Gastrocnemius medialis (tissue), 4 donors: ENCODE measurements at places on chromosomes 5 and 9. TPM values are rescaled to one million over a fixed set of nuclear protein-coding genes. Genes with fewer than 3 reads are reported as not detected.

The ARHGAP26 gene
- total RNA-seq, result 22.4 TPM

The IFNA13 gene
- not detected for total RNA-seq

The HK3 gene
- 2.5 TPM for total RNA-seq

DNA sequence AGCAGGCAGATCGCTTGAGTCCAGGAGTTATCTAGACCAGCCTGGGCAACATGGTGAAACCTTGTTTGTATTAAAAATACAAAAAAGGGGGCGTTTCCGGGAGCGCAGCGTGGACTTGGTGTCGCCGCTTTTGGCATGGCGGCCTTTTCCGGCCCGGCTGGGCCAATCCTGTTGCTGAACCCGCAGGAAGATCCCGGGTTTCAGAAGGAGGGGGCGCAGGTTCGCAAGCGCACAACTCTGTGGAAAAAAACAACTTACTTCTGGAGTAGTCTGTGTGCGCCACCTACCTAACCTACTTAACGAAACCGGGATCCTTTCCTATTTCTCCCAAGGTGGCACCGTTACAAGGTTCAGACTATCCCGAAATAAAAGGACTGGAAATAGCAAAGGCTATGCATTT lies 198.6 kb downstream of the MSX2 start:
- H3K27me3 ChIP-seq, result no peaks in the 10 kb centered on the region
- H3K4me1 ChIP-seq, result no peaks in the 10 kb centered on the region
- H3K36me3 ChIP-seq, result no peaks in the 10 kb centered on the region
- no peak for DNase-seq
- H3K4me3 ChIP-seq, result no peak overlapping the region

The SLU7 gene
- total RNA-seq, result 103 TPM

The TRPM3 gene
- total RNA-seq, result 0.66 TPM

The OR1J2 gene
- not detected for total RNA-seq

DNA sequence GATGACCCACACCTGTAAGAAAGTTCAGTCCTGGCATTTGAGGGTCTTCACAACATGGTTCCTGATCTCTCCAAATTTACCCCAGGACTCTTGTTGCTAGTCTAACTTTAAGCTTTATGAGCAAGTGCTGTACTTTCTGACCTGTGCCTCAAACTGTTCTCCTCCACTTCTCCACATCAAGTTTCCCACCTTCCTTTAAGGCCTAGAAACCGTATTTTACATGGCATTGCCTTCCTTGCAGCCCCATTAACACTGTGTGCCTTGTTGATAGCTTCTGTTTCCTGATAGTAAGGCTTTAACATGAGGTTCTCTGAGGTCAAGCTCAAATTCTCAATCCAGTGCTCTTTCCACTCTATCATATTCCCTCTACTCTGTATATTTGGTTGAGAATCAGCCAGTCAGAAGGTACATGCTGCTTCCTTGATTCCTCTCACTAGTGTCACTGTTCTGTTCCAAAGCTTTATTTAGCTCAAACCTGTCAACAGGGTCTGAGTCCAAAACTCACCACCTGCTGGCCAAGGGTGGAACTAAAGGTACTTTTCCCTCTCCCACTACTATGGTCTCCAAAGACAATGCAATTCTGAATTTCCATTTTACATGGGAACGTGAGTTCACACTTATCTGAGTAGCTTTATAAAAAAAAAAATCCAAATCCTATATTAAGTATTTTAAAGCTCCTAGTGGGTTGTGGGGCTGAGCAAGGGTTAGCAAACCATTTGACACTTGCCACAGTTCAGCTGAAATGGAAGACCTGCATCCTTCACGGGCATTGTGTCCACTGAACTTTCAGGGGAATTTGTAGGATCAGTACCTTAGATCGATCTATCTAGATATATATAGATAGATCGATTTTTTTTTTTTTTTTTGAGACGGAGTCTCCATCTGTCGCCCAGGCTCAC lies 21.1 kb downstream of the VCP start:
- peak; percentile 66 for DNase-seq
- no peak overlapping the region for H3K4me3 ChIP-seq
- H3K27me3 ChIP-seq, result no peaks in the 10 kb centered on the region
- peaks cover 64% of the 10 kb centered on the region for H3K36me3 ChIP-seq

DNA sequence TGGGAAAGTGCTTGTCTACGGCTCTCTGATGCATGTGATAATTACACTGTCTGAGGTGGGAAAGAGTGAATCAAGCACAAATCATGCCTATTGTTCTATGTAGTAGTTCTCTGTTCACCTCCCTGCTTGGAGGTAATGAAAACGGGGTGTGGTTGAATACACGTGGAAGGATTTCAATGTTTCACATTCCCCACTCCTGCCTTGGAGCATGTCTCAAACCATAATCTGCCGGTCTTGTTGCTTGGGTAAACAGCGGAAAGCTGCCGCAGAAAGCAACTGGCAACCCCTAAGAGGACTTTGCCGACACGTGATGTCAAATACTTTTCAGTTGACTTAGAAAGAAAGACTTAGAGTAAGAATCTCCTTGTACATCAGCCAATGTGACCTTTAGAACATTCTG lies 63.5 kb upstream of the MOCS2 start:
- no peak overlapping the region for H3K4me3 ChIP-seq
- H3K36me3 ChIP-seq, result no peaks in the 10 kb centered on the region
- no peaks in the 10 kb centered on the region for H3K27me3 ChIP-seq
- DNase-seq, result no peak

DNA sequence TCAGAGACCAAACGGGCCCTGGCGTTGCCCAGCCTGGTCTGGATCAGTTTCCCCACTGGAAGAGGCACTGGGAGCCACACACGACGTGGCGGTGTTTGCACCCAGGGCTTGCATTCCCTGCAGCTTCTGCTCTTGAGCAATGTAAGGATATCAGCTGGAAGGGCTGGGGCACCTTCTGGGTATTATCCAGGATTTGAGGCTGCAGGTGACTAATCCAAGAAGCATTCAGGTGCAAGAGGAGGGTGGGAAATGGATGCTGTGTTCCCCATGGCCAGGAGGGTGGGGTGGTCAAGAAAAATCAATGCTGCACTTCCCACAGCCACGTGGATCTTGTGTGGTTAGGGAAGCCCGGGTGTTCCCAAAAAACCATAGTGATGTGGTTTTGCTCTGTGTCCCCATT lies 430.9 kb downstream of the IRX2 start:
- DNase-seq, result no peak
- H3K4me1 ChIP-seq, result no peaks in the 10 kb centered on the region
- no peaks in the 10 kb centered on the region for H3K36me3 ChIP-seq
- no peaks in the 10 kb centered on the region for H3K27me3 ChIP-seq

DNA sequence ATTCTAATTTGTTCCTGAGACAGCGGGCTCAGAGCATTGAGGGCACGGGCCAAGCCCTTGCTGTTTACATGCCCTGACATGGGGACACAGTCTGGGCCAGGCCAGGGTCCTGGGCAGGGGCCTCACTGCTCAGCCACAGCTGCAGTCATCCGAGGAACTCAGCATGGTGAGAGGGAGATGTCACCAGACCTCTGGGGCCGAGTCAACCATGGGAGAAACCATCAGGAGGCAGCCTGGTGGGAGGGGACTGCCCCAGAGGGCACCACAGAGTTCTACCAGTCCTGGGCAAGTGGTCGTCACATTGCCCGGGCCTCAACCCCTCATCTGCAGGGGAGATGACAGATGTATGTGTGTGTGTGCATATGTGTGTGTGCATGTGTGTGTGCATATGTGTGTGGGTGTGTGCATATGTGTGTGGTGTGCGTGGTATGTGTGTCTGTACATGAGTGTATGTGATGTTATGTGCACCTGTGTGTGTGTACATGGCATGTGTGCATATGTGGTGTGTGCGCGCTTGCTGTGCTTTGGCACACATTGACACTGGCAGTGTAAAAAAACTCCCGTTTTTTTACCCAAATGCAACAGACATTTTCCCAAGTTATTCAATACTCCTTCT lies 42.4 kb upstream of the TMEM250 start:
- no peak overlapping the region for H3K27ac ChIP-seq
- H3K4me3 ChIP-seq, result no peak overlapping the region
- H3K4me1 ChIP-seq, result no peaks in the 10 kb centered on the region
- peaks cover 18% of the 10 kb centered on the region for H3K27me3 ChIP-seq

- no peak overlapping the region for H3K27ac ChIP-seq
- no peaks in the 10 kb centered on the region for H3K4me1 ChIP-seq
- no peaks in the 10 kb centered on the region for H3K27me3 ChIP-seq
- H3K4me3 ChIP-seq, result no peak overlapping the region
Observed at GRCh38 chr9:109990541-109990940, 210.5 kb downstream of the PALM2AKAP2 start.

DNA sequence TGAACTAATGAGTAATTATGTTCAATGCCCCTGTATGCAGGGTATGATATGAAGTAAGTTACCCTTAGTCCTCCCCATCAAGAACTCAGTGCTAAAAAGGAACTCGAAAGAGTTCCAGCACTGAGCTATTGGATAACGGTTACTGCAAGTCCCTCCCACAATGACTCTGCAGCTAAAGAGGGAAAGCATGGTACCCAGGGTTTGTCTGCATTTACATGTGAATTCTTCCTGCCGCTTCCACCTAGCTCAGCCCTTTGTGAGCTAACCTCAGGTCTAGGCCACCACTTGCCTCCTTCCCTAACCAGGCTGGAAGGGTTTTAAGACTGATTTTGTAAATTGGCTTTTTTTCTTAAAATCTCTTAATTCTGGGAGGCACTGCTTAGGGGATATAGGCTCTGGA lies 376.8 kb downstream of the EBF1 start:
- H3K36me3 ChIP-seq, result no peaks in the 10 kb centered on the region
- no peak overlapping the region for H3K4me3 ChIP-seq
- DNase-seq, result no peak
- H3K27me3 ChIP-seq, result no peaks in the 10 kb centered on the region
- peaks cover 9% of the 10 kb centered on the region for H3K4me1 ChIP-seq
- H3K27ac ChIP-seq, result no peak overlapping the region

DNA sequence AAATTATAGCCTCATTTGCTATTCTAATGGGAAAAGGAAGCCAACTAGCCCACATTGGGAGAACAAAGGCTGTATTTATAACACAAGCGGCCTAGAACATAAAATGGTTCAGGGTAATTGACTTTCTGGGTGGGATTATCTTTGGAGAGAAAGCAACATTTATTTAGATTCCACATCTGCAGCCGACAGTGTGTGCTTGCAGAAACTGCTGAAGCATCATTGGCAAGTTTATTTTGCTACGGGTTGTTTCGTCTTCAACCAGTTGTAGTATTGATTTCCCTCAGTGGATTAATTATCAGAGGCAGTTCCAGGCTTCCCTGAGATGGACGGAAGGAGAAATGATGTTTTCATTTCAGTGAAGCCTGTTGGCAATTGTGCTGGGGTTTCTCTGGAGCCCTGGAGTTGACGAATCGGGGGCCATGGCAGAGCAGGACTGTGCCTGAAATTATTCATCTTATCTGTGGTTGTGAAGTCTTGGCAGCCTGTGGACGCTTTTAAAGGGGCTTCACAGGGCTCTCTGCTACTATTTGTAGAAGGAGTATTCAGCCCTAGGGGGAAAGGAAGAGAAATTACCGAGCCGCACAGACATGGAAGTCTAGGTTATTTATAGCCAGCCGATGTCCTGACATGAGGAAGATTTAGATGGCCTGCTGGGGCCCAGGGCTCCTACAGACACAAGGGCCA lies 290.6 kb upstream of the IRX4 start:
- H3K4me3 ChIP-seq, result no peak overlapping the region
- no peak overlapping the region for H3K27ac ChIP-seq
- H3K27me3 ChIP-seq, result no peaks in the 10 kb centered on the region
- H3K36me3 ChIP-seq, result no peaks in the 10 kb centered on the region
- DNase-seq, result no peak

The KIF4B gene
- total RNA-seq, result not detected

- no peak overlapping the region for H3K4me3 ChIP-seq
- H3K36me3 ChIP-seq, result no peaks in the 10 kb centered on the region
- DNase-seq, result no peak
- no peaks in the 10 kb centered on the region for H3K27me3 ChIP-seq
- H3K4me1 ChIP-seq, result peaks cover 15% of the 10 kb centered on the region
Observed at GRCh38 chr5:172603251-172603806, 37.7 kb upstream of the NEURL1B start.

- no peaks in the 10 kb centered on the region for H3K27me3 ChIP-seq
- peak overlapping the region; percentile 98 for H3K27ac ChIP-seq
- no peaks in the 10 kb centered on the region for H3K36me3 ChIP-seq
- peaks cover 73% of the 10 kb centered on the region for H3K4me1 ChIP-seq
Observed at GRCh38 chr5:10301842-10302610, 5.7 kb downstream of the CMBL start.

DNA sequence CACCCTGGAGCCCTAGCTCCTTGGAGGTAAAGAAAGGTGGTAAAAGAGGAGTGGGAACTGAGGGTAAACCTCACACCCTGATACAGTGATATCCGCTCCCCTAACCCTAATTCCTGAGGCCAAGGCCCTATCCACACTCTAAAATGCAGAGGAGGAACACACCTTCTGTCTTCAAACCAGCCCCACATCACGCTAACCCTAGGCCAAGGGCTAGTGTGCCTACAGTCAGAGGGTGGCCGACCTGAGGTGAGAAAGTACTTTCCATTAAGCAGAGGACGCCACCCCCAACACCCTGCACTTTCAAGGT lies 590 bp downstream of the HDAC3 start:
- peak overlapping the region; percentile 83 for H3K27ac ChIP-seq
- H3K36me3 ChIP-seq, result no peaks in the 10 kb centered on the region
- peak overlapping the region; percentile 91 for H3K4me3 ChIP-seq
- peaks cover 22% of the 10 kb centered on the region for H3K4me1 ChIP-seq
- no peak for DNase-seq

- no peaks in the 10 kb centered on the region for H3K27me3 ChIP-seq
- peak within 1 kb of the TSS; percentile 91 for H3K4me3 ChIP-seq
- H3K27ac ChIP-seq, result peak within 1 kb of the TSS; percentile 95
Observed at GRCh38 chr9:93134015-93134739, at the start of gene NINJ1. Gene NINJ1 (minus strand): TSS chr9:93134251. CDS start chr9:93134217, 34 bp downstream.
